ENCODE measurements at places on chromosomes 16 and 17.
A peak's percentile ranks its signal among the peaks of the same experiment; 100 is the strongest.

DNA sequence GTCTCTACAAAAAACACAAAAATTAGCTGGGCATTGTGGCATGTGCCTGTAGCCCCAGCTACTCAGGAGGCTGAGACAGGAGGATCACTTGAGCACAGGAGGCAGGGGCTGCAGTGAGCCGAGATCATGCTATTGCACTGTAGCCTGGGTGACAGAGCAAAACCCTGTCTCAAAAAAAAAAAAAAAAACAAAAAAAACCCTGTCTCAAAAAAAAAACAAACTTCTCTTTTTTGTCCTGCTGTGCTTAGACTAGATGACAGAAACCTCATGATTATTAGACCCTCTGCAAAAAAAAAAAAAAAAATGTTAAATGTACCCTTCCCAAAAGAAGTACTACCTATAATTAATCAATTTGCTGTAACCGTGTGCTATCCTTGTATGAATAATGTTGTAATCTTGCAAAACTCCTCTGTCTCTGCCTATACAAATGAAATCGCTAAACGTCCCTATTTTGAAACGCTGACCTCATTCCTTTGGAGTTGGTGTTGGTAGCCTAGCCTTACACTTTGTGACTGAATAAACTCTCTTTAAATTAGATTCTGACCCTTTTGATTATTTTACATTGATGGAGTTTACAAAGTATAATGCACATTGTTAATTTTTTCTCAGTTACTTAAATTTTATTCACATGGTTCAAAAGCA is 13.6 kb upstream of the DHRS7B start:
- no peak for DNase-seq

- DNase-seq = no peak
These were observed 37.6 kb downstream of the ZNF750 start for GRCh38 chr17:82802075-82802780.

GRCh38 chr17:15456972-15457722 is 10.3 kb downstream of the CDRT4 start:
- DNase-seq = no peak

DNA sequence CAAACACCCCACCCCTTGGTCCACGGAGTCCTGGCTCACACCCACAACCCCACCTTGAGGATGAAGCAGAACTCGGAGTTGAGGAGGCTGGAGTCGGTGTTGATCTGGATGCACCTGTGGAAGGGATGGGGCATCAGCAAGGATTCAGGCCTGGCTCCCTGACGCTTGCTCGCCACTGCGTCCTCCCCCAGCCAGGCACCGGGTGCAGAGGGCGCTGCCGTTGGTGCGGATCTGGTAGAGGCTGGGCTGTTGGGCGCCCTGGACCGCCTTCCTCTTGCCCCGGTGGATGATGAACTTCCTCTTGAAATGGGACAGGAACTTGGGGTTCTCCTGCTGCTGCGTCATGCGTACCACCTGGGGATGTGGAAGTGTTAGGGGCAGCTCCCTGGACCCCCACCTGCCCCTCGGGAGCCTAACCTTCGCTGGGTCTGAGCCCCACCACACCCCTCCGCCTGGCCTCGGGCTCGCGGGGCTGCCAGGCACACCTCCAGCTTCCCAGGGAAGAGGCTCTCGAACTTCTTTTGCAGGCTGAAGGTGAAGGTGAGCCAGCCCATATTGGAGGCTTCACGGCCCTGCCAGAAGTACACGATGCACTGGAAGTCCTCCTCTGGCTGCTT is 12.3 kb downstream of the FLII start:
- no peak for DNase-seq

DNA sequence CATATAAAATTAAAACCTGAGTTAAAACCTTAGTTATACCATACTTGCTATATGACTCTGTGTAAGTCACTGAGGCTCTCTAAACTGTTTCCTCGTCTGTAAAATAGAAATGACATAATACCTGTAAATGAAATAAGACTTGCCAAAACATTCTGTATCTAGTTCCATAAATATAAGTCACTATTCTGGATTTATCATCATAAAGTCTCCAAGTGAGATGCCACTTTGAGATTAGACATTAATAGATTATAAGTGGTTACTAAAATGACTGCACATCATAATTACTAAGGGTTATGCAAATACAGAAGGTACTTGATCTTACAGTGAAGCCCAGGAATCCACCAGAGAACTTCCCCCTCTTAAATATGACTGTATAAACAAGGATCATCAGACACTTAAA is 12.0 kb upstream of the BRIP1 start:
- no peak for DNase-seq

- DNase-seq = no peak
These were observed 218.6 kb downstream of the PRKCA start for GRCh38 chr17:66520999-66521398.

DNA sequence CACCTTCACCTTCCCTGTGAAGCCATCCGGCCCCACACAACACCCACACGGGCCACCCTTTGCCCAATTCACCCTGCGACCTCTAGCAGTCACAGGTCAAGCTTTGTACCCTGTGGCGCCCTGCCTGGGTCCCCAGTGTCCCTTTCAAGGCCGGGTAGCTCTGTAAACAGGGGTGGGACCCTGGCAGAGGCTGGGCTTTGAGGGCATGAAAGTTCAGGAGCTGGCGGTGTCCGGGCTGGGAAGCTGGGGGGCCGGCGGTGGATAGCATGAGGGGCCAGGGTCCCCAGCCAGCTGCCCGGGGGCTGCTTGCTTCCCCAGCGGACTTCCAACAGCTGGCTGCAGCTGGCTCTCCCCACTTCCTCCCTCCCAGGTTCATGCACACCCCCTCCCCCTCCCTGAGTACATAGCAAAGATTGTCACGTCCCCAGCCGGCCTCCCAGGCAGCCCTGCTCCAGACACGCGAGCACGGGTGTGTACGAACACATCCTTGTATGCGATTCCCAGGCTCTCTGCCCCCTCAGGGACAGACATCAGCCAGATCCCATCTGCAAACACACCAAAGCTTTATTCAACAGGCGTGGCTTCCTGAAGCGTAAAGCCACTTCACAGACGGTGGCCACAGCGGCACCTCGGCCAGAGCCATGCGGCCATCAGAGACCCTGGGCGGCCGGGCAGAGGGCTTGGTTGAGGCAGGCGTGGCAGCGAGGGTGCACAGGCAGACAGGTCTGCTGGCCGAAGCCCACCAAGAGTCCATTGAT is 8.2 kb downstream of the NTHL1 start:
- no peak for DNase-seq

- DNase-seq = no peak
These were observed 4.0 kb downstream of the SYNGR3 start for GRCh38 chr16:1993731-1994131.

GRCh38 chr17:37762666-37763065 is 17.8 kb upstream of the HNF1B start:
- no peak for DNase-seq

DNA sequence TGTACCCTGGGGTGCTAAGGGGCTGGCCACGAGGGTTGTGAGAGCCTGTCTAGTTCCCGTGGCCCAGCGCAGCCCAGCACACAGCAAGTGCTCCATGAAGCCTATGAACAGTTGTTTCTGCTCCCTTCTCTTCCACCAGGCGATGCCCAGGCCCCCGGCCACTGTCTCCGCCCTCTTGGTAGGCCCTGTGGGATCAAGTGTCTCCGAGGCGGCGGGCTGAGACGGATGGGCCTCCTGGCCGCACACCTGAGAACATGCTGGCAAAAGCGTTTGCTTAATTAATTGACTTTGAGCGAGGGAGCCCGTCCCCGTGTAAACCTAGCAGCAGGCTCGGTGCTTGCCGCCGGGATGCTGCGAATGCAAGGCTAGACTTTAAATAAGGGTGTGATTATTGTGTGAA is 129.7 kb upstream of the GSE1 start:
- no peak for DNase-seq

GRCh38 chr17:55456307-55457240 is 34.9 kb upstream of the MMD start:
- DNase-seq = no peak

GRCh38 chr16:20853981-20854620 is 46.1 kb downstream of the DCUN1D3 start:
- DNase-seq = no peak

- DNase-seq = no peak
These were observed 13.4 kb downstream of the ALOXE3 start for GRCh38 chr17:8104911-8105310.

DNA sequence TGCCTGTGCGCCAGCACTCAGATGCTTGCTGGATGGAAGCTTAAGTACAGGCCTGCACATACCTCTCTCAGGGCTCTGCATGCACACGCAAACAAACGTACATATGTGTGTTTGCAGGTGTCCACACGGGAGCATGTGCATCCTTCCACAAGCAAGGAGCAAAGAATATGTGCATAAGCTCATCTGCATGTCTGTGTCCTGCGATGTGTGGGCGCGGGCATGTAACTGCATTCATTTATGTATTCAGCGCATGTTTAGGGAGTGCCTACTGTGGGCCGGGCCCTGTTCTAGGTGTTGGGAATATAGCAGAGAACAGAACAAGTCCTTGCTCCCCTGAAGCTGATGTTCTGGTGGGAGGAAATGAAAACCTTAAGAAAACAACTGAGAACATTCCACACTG is 13.7 kb downstream of the TRPV2 start:
- no peak for DNase-seq

GRCh38 chr17:17560975-17561374 is 30.5 kb downstream of the PEMT start:
- DNase-seq = no peak

DNA sequence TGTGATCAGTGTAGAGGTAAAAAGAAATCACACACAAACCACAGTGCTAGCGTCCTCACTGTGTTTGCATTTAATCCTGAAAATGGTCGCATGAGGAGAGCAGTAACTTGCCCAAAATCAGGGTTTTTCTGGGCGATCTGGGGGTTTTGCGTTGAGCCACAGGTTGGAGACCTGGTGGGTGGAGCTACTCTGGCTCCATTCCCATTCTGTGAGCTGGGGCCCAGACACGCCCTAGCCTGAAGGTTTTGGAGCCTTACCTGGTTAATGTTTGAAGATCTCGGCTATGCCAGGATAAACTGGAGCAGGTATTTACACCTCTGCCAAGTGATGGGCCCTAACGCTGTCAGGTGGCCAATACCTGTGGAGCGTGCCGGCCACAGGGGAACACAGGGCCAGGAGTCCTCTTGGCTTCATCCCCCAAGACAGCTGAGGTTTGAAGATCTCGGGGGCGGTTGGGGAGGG is 48.4 kb downstream of the MPRIP start:
- no peak for DNase-seq

- DNase-seq = no peak
These were observed 220.5 kb upstream of the XYLT1 start for GRCh38 chr16:17691106-17691898.

GRCh38 chr16:23119570-23119969 is 29.7 kb downstream of the USP31 start:
- no peak for DNase-seq

- DNase-seq = peak; percentile 32
These were observed 21.8 kb downstream of the DRC3 start for GRCh38 chr17:17994271-17995069.

GRCh38 chr17:5198472-5198871 is 6.8 kb upstream of the ZNF594 start:
- no peak for DNase-seq

- peak; percentile 96 for DNase-seq
These were observed 6.6 kb upstream of the SMARCD2 start for GRCh38 chr17:63848834-63849689.

- DNase-seq = peak; percentile 22
These were observed 80.0 kb upstream of the NKD1 start for GRCh38 chr16:50467943-50468748.

DNA sequence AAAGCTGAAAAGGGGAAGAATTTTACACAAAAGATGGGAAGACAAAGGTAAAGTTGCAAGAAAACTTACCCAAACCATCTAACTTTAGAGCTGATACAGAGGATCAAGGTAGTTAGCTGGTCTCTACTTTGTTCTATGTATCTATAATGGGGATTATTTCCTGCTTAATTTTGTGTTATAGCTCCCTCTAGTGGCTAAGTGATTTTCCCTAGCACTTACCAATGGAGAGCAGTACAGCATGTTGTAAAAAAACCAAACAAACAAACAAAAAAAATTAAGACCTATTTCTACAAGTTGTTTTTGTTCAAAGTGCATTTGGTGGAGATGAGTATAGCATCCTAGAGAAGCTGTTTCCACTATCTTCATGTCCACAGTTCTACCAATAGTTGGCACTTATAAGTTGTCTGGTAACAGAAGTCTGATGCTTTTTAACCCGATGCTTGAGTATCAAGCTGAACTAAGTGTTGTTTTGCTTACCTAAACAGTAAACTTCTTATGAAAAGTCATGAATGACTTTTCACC is 7.5 kb downstream of the SRSF1 start:
- DNase-seq = no peak

- no peak for DNase-seq
These were observed at the start of gene CPSF4L for GRCh38 chr17:73261617-73261951. CPSF4L (minus strand) TSS chr17:73261880; CDS start chr17:73261818, 62 bp downstream.

DNA sequence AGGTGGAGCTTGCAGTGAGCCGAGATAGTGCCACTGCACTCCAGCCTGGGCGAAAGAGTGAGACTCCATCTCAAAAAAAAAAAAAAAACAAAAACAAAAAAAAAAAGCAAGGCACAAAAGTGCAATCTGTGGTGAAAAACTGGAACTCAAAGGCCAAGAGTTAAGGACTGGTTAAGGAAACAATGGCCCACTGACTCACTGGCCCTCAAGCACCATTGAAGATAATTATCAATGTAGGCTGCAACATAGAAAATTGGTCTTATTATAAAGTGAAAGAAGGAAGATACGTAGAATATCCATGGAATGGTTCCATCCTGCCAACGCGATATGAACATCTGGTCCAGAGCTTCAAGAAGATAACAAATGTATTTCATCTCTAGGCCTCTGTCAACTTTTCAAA is 444.2 kb downstream of the SOX9 start:
- no peak for DNase-seq

DNA sequence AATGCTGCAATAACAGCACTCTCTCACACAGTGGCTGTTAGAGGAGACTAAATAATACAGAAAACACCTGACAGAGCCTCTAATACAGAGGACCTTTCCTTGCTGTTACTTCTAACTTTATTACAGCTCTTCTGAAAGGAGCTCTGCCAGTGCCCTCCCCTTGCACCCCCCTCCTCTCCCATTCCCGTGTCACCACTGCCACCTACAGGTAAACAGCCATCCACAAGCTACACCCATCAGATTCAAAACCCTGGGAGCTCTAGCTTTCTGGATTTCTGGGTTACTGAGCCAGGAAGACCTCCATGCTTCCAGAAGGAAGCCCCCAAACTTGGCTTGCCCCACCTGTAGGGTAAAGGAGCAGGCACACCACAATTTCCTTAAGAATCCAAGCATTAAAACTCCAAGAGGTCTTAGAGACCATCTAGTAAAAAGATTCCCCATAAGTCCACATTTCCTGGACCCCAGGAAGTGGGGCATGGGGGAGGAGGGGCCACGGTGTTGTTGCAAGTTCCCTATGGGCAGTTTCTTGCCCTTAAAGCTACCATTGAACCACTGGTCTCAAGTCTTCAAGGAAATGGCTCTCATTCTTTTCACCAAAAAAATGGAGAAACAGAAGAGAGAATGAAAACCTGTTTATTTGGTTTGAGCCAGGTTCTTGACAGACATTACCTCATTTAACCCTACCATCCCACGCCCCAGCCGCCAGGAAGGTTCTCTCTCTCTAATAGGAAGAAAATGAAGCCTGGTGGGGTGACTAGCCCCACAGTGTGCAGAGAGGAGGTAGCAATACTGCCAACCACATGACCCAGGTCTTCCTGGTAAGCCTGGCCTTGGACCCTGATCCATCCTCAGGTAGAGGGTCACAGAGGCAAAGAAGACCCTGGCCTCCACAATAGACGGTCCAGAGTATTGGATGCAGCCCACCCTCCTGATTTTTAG is 52.8 kb downstream of the TOM1L2 start:
- DNase-seq = peak; percentile 64
